Stimulated activated CD4-positive, alpha-beta T cell treated with anti-CD3 and anti-CD28 coated beads, Interleukin-4, amount 100 ng/mL, for 4 hours (primary cell): ENCODE measurements at places on chromosomes 4 and X.

DNA sequence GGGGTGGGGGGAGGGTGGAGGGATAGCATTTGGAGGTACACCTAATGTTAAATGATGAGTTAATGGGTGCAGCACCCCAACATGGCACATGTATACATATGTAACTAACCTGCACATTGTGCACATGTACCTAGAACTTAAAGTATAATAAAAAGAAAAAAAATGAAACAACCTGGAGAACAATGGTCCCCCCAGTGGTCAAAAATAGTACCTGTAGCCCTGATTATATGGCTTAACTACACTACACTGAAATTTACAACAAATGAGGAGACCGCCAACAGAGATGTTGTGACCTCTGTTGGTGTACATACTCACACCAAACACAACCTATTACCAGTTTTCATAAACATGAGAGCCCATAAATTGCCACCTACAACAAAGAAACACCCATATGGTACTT is 7.3 kb upstream of the MAGEE1 start:
- DNase-seq, result no peak

GRCh38 chrX:16638533-16638932 is 11.4 kb upstream of the S100G start:
- DNase-seq, result no peak

GRCh38 chrX:31580227-31580626 is 508.4 kb upstream of the FTHL17 start:
- DNase-seq, result no peak

DNA sequence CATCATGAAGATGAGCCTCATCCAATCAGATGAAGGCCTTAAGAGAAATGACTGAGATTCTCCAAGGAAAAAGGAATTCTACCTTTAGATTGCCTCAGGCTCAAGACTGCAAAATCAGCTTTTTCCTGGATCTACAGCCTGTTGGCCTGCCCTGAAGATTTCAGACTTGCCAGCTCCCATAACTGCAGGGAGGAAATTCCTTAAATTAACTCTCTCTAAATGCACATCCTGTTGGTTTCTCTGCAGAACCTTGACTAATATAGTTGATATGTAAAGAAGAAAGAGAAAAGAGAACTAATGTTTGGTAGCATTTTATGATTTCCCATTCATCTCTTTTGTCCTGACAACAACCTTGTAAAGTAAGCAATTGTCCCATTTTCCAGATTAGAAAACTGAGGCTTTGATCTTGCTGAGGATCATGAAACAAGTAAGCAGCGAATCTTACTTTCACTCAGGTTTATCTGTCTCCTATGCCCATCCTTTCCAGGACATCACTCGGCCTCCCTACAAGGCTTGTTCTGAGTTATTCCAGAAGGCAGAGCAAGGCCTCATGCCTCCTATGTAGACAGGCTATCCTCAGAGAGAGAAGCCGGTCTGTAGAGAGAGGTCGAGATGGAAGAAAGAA is 115.0 kb upstream of the LDB2 start:
- no peak for DNase-seq

GRCh38 chr4:112817933-112818593 is 181.1 kb downstream of the LARP7 start:
- peak; percentile 2 for DNase-seq

DNA sequence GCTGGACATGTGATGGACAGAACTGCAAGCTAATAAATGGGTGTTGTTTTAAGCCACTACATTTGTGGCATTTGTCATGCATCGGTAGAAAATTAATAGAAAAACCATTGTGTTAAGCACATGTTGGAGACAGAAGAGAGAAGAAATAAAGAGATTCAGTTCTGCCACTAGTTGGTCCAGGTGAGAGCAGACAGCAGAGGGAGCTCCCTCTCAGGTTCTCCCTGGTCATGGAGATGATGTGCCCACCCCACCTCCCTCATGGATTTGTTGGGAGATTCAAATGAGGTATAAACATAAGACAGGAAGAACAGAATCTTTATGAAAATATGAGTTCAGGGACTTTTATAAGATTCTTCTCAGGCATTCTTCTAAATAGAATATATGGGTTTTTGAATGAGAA is 36.8 kb upstream of the OCIAD2 start:
- no peak for DNase-seq

- DNase-seq, result no peak
Measured at GRCh38 chr4:36177946-36178345, 66.4 kb downstream of the ARAP2 start.

DNA sequence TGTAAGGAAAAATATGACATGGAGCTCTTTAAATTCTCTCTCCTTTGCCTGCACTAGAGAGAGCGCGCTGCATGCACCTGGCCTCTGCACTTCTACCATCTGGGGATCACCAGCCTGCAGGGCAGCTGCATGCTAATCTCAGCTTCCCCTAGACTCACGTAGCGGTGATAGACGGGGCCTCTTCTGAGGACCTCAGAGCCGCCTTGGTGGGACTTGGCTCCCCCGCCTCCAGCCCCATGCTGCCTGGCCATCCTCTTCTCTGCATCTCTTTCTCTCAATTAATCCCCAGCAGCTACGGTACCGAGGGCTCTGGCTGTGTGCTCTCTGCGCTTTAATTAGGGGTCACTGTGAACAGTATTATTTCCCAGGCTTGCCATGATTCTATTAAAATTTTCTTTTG is 52.8 kb upstream of the PSAPL1 start:
- no peak for DNase-seq

GRCh38 chrX:20487227-20487626 is 220.5 kb upstream of the RPS6KA3 start:
- DNase-seq, result no peak

DNA sequence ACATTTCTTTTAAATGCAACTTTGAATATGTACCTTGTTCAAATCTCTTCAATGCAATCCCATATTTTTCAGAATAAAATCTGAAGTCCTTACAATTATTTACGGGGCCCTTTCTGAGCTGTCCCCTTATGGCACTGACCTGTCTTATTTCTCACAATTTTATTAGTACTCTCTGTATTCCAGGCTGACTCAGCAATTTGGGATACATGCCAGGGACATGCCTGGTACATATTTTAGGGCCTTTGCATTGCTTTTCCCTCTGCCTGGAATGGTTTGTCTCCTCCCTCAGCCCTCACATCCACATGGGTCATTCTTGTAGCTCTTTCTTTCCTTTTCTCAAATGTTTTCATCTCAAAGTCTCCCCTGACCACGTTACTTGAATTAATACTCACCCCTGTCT is 172.2 kb upstream of the TECRL start:
- no peak for DNase-seq

DNA sequence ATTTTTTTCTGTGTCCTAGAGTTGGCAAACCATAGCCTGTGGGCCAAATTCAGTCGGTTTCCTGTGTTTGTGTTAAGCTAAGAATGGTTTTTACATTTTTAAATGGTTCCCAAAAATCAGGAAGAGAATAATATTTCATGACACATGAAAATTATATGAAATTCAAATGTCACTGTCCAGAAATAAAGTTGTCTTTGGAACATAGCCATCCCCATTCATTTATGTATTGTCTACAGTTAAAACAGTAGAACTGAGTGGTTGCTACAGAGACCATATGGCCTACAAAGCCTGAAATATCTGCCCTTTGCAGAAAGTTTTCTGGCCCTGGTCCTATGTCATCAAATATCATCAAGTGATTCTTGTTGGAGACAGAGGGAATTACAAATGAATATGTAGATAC is 15.5 kb downstream of the FRMPD4 start:
- DNase-seq, result no peak

GRCh38 chr4:106746451-106746850 is 289.7 kb downstream of the DKK2 start:
- DNase-seq, result no peak

- DNase-seq, result no peak
Measured at GRCh38 chr4:62133101-62133897, 933.2 kb downstream of the ADGRL3 start.

- no peak for DNase-seq
Measured at GRCh38 chr4:156771171-156771837, 200.3 kb downstream of the PDGFC start.

DNA sequence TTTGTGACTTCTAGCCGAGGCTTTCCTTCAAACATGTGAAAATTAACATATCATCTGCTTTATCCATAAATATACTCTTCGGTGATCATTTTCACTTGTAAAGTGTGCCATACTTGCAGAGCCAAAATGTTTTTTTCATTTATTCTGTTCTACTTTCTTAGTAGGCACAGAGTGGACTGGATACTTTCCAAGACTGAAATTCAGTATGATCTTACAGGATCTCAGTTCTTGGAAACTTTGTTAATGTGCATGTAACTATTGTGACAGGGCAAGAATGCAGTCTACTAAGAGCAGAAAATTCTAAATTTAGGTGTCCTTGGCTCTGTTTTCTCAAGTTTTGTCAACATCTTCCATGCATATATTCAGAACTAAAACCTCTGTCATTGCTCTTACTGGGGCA is 284.9 kb downstream of the TEX13A start:
- no peak for DNase-seq

DNA sequence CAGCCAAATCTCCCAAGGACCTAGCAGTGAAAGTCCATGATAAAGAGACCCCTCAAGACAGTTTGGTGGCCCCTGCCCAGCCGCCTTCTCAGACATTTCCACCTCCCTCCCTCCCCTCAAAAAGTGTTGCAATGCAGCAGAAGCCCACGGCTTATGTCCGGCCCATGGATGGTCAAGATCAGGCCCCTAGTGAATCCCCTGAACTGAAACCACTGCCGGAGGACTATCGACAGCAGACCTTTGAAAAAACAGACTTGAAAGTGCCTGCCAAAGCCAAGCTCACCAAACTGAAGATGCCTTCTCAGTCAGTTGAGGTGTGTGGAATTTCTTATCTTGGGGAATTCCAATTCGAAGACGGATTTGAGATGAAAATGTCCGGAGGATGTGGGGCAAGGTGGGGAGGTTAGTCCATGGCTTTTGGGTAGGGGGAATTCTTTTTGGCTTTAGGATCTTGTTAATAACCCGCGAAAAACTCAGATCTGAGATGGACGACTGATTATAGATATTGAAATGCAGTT is 112.5 kb downstream of the AFF1 start:
- no peak for DNase-seq

DNA sequence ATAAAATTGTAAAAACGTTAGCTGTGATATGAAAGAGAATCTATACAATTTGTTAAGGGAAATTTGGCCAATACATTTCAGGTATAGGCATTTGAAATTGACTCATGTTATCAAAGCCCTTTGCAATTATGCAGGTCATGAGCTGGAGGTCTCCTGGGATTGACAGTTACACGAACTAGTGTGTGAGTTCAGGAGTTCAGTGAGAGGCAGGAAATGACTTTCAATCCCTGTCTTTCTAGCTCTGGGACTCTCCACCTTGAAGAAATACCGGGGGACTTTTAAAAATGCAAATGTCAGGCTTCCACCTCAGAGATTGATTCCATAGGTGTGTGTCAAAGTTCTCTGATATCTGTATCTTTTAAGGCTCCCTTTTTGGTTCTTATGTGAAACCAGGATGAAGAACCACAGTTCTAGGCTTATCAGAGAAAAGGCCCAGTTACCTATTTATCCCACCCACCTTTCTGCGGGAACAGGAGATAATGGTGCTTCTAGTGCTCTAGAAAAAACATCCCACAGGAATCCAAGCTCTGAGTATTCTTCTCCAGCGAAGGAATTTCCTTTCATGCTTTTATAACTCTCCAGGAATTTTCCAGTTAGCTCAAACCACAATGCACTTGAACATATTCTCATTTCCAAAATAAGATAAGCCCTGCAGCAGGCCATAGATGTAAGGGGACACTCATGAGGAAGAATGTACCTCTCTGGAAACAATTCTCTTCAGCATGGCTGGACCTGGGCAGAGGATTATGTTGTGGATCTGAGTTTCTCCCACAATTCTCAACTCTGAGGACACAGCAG is 501.0 kb downstream of the IDS start:
- no peak for DNase-seq

GRCh38 chr4:91359041-91360031 is 944.4 kb upstream of the GRID2 start:
- DNase-seq, result no peak

GRCh38 chrX:143476751-143477150 is 40.5 kb downstream of the SPANXN3 start:
- DNase-seq, result no peak

DNA sequence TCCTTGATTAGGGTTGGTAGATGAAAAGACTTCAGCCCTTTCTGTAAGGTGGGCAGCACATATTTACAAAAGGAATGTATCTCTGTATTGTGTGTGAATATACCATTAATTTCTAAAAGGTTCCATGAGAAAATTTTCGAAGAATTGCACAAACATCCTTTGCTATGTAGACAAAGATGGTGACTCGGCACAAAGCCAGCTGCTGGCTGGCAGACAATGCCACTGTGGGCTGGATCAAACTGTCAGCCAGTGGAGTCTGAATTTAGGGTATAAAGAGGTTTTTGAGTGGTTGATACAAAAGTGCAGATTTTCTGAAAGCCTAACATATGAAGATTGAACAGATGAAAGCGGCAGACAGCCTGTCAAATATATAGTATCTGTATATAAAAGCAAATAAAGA is 5.6 kb upstream of the TXK start:
- no peak for DNase-seq

- no peak for DNase-seq
Measured at GRCh38 chrX:55007656-55008055, 7.5 kb downstream of the APEX2 start.

DNA sequence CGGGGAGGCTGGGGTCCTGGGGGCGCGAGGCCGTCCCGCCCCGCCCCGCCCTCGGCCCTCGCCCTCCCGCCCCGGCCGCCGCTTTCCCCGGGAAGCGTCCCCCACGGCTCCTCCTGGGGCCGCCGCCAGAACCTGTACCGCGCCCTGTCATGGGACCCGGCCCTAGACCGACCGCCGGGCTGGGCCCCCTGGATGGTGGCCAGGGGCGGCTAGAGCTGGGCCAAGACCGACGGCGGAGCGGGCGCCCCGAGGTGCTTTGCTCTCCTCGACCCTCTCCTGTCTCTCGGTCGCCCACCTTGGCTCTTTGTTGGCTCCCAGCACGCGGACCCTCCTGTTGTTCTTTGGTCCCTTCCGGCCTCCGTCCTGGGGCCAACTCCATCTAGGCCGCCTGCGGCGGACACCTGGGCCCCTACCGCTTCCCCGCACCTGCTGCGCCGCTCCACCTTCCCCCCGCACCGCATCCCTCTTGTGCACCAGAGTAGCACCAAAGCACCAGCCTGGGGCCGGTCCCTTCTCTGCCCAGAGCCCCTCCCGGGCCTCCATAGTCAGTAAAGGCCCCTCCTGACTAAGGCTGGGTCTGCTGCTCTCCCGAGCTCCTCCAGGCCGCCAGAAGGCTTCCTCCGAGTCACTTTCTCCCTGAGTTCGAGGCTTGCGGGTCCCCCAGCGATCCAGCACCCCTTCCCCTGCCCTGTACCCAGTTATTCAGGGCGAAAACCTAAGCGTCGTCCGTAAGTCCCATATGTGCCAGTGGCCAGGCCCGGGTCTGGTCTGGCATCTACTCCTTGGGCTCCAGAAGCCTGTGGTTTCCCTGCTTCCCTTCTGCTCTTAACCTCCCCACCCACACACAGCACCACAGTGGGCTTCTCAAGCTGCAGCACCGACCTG is 587 bp downstream of the TACC3 start:
- no peak for DNase-seq

DNA sequence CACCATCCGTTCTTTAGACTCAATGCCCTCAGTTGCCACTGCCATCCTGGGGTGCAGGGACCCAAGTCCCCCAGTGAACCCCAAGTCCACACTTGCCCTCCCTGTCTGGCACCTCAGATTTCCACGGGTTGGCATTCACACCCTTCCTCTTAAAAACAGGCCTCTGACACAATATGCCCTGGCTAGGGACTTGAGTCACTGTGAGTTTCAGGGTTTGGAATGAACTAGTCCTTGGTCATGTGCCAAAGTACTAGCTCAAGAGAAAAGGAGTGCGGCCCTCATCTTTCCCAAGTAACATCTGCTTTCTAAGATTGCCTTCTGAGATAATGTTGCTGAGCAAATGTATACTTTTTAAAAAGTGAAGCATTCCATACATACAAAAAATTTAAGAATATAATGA is 134.0 kb downstream of the MID1 start:
- no peak for DNase-seq
